ENCODE measurements at places on chromosomes 5 and 9. TPM values are rescaled to one million over a fixed set of nuclear protein-coding genes. Genes with fewer than 3 reads are reported as not detected.

The EMB gene
- 6.8 TPM for total RNA-seq

The TXNDC8 gene
- total RNA-seq: not detected

The RLN2 gene
- total RNA-seq: not detected

The PHF2 gene
- 22.6 TPM for total RNA-seq

The PCDHAC1 gene
- total RNA-seq: 0.49 TPM

The EQTN gene
- not detected for total RNA-seq

The LCN1 gene
- total RNA-seq: not detected

The TIMD4 gene
- total RNA-seq: not detected

The CCDC187 gene
- total RNA-seq: not detected

The LRRC70 gene
- total RNA-seq: 1.2 TPM

The SLC2A6 gene
- total RNA-seq: 41.3 TPM

The PCDHB7 gene
- 2.1 TPM for total RNA-seq

The OBP2B gene
- not detected for total RNA-seq

The EPB41L4A gene
- 1.9 TPM for total RNA-seq

The PKD2L2 gene
- total RNA-seq: not detected

The CD72 gene
- 0.73 TPM for total RNA-seq

All from hair follicle dermal papilla cell (primary cell).